ENCODE measurements at places on chromosomes 12 and 14.

- DNase-seq, result no peak
These were observed at the start of gene GDF3 for GRCh38 chr12:7695566-7696197. Gene GDF3, minus strand, starts transcription at chr12:7695775. Its CDS starts 47 bp downstream, at chr12:7695728.

GRCh38 chr12:102171951-102172350, 25.7 kb downstream of the PMCH start:
- DNase-seq, result no peak

GRCh38 chr12:62659453-62660295, 193.0 kb downstream of the MON2 start:
- no peak for DNase-seq

DNA sequence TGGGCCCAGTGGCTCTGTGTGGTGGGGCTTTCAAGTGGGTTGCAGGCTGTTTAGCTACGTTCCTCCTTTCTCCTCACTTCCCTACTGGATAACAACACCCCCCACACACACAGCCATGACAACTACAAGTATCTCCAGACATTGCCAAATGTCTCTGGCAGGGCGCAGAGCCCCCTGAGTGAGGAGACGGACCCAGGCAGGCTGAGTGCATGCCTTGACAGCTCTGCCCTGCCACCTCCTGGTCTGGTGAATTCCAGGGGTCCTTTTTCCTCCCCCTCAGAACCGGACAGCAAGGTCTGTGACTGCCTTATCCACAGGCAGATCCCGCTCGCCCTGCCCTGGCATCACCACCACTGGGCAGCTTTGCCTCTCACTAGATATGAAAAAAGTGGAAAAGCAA, 276.5 kb downstream of the TMEM132C start:
- DNase-seq, result no peak

DNA sequence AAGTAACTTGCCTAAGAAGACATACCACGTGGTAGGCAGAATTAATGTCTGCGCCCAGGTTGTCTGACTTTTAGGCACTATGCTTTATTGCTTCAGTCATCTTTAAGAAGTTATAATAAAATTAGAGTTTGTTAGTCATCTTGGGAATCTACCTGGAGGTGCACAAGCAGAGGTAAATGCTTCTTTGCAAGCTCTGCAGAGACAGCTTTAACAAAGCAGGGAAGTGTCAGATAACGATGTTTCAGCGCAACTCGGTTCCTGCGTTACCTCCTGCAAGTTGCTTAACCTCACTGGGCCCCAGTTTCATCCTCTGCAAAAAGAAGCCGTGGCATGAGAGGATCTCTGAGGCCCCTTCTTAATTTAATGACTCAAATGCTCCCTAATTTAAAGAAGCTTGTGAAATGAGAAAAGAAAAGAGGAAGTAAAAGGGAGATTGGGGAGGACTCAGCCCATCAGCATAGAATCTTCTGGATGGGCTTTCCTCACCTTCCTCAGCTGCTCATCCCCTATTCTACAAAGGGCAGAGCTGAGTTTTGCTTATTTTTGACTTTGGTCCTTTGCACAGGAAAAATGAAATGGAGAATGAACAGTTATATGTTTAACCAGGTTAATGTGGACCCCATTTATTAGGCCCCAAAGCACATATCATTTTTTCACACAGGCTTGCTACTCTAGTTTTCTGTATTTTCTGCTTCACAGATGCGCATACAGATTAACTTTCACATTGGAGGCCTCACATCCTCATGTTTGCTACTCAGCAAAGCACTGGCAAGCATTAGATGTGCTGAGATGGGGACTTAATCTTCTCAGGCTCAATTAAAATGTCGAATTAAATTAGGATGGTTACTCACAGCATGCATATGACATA, 5.1 kb downstream of the ARHGDIB start:
- no peak for DNase-seq

DNA sequence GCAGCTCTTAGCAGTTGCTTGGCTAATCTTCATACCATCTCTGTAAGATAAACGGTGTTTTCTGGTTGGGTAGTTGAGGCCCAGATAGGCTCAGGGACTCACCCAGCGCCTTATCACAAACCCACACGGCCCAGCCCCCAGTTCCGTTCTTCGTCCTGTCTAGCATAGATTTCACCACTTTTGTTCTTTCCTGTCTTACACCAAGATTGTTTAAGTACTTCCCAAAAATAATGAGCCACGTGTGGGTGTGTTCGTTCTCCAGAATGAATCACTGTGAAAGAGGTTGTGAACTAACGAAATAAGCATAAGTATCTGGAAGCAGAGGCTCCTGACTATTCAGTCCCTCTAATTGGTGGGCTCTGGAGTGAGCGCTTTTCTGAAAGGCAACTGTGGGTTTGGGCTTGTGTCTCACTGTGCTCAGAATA, 21.4 kb downstream of the ACVR1B start:
- DNase-seq, result no peak

DNA sequence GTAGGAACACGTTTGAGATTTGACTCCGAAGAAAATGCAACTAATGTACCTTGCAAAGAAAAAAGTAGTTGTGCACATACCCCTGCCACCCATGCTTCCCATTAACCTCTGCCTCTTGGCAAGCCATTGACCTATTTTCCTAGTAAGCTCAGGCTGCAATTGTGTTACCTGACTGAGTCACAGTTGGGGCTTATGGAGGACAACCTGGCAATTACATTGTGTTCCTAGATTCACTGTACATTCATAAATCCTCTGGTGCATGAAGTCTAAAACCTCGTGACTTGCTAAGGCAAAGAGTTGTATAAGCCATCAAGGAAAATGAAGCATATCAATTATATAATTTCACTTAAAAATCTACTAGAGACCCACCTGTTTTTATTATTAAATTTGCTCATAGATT, 62.0 kb upstream of the DUSP6 start:
- no peak for DNase-seq

- no peak for DNase-seq
These were observed 101.5 kb downstream of the RPAP3 start for GRCh38 chr12:47604221-47604873.

- DNase-seq, result no peak
These were observed 3.6 kb upstream of the KRT72 start for GRCh38 chr12:52604859-52605258.

DNA sequence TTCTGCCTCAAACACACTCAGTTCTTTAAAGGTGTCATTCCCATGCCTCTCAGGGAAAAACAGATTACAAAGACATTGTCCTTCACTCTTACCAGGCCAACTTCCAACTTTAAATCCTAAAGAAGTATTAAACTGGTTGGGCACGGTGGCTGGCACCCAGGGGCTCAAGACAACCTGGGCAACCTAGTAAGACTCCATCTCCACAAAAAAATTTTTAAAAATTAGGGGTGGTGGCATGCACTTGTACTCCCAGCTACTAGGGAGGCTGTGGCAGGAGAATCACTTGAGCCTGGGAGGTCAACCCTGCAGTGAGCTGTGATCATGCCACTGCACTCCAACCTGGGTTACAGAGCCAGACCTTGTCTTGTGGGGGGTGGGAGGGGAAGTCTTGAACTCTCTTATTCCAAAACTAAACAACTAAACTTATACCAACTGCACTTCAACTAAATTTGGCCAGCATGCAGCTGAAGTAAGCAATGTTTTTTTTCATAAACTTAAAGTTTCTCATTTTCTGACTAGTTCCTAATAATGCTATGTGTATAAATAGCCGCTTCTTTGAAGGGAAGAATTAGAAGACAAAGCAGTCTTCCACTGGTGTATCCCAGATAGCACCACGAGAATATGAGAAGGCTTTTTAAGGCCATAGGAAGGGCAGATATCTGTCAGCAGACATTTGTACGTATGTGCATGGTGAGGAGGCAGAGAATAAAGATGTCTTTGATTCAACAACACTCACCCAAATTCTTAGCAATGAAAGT, 2.4 kb downstream of the SLC11A2 start:
- DNase-seq, result peak; percentile 90

DNA sequence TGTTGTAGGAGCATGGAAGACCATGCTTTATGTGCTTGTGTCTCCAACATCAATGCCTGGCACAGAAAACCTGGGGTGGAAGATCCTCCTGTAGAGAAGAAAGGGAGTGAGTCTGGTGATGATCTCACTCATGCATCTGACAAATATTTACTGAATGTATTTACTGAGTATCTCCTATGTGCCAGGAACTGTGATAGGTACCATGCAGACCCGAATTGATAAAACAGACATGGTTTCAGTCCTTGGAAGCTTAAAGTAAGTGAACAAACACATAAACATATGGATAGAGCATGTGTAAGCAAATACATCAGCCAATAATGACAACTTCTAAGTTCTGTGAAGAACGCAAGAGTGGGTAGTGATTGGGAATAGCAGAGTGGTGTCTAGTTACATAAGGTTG, 117.0 kb upstream of the CCDC198 start:
- DNase-seq, result no peak

DNA sequence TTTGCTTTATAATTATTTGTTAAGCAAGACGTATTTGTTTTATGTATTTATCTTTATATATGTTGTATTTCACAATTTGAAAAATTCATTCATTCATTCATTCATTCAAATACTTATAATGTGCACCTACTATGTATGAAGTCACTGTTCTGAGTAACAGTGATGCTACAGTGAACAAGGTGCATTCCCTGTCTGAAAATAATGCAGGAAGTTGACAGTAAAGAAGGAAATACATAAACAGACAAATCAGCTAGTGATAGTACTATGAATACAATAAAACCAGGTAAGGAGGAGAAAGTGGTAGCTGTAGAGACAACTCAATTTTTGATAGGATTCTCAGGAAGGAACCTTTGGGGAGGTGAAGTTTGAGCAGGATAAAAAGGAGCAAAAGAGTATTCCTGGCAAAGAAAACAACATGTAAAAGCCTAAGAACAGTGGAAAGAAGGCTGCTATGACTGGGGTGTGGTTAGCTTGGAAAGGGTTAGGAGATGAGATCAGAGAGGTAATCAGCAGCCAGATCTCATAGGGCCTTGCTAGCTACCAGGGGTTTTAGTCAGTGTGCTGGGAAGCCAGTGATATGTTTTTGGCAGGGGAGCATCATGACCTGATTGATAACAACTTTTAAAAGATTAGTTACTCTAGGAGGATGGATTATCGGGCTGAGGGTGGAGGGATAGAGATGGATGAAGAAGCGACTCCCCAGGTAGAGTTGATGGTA, 17.4 kb downstream of the BICDL1 start:
- no peak for DNase-seq

DNA sequence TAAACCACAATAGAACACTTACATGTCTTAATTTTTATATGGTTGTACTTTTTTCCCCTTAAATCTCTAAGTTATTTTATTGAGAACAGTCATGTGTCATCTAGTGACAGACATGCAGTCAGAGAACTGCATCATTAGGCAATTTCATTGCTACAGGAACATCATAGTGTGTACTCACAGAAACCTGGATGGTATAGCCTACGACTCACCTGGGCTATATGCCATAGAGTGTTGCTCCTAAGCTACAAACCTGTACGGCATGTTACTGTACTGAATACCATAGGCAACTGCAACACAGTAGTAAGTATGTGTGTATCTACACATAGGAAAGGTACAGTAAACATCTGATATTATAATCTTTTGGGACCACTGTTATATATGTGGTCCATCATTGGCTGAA, 557.6 kb downstream of the PRKD1 start:
- no peak for DNase-seq

DNA sequence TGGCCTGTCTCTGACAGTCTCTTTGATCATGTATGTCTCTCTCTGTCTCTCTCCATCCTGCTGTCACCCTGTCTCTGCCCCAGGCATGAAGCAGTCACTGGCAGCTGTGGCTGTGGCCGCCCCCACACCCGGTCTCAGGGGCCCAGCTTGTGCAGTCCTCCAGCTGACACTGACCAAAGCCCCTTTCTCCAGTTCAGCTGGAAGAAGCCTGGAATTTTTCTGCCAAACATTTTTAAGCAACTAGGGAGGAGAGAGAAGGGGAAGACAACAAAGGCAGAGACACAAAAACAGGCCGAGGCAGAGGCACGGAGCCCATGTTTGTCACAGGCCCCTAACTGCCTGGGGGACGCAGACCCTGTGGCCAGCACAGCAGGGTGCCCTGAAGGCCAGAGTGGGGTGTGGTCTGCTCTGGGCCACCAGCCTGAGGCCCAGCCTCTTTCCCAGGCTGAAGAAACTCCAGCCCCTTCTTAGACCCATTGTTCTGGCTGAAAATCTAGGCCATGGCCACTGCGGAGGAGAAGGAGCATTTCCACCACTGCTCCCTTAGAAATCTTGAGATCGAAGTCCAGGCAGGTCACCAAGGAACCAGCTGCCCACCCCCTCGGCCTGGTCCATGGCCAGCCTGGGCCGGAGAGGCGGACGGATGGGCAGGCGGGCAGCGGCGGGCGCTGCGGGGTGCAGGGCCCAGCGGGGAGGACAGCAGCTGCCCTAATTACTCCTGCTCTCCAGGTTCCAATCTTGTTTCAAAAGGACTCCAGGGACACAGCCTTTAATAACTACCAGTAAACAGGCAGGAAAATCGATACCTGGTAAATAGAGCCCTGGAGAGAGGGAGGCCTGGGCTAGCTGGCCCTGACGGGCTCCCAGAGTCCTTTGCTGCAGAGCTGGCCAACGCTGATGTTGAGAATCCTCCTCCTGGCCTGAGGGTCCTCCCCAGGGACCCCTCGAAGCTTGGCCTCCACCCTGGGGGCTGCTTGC, 14.9 kb downstream of the DTX1 start:
- DNase-seq, result no peak

- DNase-seq, result no peak
These were observed 1018.7 kb downstream of the AACS start for GRCh38 chr12:126083926-126084325.

- DNase-seq, result no peak
These were observed 157.0 kb downstream of the ASCL1 start for GRCh38 chr12:103114296-103115055.

DNA sequence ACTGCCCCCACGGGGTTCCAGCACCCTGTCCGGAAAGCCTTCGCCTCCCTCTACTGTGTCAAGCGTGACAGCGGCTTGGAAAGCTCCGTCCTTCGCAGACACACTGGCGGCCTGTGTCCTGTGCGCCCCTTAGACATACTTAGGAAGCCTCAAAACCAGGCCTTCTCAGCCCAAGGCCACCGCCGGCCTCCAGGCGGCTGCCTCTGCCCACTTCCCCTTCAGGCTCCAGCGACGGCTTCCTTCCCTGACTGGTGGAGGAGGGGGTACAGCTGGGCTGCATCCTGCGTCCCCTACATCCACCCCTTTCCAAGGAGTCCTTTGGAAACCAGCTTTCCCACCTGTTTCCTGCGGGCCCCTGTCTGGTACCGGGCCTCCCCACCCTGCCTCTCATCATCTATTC, 2.5 kb upstream of the CACNA2D4 start:
- no peak for DNase-seq

DNA sequence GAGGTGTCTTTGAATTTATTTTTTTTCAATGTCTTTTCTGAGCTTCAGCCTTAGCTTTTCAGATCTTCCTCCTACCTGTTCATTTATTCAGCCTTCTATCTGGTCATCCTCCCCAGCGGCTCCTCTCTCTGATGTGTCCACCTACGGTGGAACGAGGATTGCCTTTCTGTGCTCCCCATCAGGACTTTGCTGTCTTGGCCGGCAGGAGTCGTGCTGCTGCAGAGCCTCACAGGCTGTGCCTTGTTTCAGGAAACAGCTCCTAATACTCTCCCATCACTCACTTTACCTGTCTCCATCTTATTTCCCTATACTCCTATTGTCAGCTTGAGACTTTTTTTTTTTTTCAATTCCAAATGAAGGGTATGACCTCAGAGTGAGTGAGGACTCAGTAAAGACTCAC, 76.9 kb downstream of the KICS2 start:
- no peak for DNase-seq

- DNase-seq, result no peak
These were observed 28.2 kb downstream of the SERPINA11 start for GRCh38 chr14:94424371-94424770.

Data from COLO829 (cell line).